AG09319 (cell line): ENCODE measurements at places on chromosomes 7 and 10.
A peak's percentile ranks its signal among the peaks of the same experiment; 100 is the strongest.

DNA sequence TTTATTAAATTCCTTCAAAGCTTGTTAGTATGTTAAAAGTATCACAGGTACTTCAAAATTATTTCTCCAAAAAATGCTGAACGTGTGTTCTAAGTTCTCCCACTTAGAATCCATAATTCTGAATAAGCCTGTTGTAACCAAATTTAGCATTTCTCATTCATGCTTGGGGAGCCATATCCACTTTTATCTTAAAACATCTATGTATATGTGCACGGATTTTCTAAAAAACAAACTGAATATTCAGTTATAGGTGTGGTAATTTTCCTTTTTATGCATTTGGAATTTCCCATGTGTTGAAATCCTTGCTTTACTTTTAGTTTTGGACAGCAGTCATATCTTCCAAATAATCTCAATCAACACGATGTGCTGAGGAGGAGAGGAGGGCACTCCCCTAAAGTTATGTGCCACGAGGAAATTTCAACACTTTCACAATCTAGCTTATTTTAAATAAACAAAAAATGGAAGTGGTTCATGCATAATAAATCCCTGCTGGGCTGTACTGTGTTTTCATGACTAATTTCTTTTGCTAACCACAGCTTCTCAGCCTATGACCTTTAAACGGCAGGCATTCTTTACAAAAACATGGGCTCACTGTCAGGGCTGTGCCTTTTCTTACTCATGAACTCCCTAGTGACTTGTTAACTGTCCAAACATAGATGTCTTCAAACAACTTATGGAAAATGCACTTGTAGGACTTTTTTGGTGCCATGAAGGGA lies 380.3 kb upstream of the SEMA3C start:
- peak; percentile 87 for DNase-seq

DNA sequence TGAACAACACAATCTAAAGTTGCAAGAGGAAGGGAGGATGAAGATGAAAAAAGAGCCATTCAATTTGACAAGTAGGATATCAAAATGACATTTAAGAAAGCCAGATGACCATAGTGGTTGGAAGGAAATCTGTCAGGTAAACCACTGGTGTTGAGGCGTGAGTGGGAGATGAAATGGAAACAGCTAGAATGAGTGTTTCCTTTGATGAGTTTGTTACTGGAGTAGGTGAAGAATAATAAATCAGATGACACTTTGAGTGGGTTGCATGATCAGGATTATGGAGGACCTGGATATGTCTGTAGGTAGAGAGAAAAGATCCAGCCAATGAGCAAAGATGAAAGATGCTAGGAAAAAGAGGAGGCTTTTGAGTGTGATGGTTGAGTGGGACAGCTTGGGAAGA lies 33.1 kb downstream of the AKR1B1 start:
- DNase-seq: no peak

- no peak for DNase-seq
These were observed 70.5 kb upstream of the ABI1 start for GRCh38 chr10:26931223-26931622.

DNA sequence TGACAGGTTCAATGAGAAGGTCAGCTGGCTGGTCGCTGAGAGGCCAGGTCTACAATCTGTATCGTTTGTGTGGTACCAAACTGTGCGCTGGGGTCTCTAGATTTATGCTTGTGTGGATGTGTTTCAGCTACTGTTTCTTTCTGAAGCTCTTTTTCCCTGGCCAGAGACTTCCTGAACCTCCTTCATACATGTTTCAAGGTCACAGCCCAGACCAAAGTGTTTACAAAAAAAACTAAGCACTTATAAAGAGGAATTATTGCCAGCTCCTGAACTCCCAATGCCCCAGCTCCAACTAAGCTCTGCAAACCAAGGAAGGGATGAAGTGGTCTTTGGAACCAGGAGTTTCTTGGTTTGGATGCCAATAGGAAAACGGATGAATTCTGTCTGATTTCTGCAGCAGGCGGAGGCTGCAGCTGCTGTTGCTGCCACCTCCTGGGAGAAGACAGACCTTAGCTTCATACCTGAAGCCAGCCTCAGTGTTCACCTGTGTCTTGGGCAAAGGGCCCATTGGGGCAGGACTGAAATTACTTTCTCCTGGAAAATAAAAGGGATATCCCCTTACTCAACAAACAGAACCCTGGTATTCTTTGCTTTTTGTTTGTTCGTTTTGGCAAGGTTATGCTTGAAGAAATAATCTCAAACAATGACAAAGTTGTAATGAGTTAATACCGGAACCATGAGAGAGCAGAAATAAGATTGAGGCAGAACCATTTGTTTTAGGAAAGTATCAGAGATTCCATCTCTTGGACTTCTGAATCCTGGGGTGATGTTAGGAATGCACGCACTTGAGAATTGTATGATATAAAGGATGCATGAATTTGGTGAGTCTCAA lies 24.6 kb upstream of the MKLN1 start:
- no peak for DNase-seq

DNA sequence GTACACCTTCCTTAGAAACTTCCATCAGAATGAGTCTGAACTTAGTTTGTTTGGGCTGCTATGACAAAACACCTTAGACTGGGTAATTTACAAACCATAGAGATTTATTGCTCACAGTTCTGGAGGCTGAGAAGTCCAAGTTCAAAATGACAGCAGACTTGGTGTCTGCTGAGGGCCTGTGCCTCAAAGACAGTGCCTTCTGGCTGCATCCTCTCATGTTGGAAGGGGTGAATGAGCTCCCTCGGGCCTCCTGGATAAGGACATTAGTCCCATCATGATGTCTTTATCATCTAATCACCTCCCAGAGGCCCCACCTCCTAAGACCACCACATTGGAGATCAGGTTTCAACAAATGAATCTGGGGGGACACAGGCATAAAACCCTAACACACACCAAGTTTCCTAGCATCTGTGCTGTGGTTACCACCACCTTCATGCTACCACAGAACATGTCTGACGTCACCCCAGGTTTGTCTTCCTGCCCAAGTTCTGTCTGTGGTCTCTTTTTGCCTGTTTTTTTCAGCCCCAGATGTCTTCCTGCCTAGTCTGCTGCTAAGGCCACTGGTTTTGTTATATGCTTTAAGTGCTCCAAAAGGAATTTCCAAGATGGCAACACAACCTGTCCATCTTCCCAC lies 150.9 kb upstream of the COBL start:
- no peak for DNase-seq

GRCh38 chr10:30092151-30092790 lies 32.9 kb upstream of the JCAD start:
- DNase-seq: no peak

- no peak for DNase-seq
These were observed 153.5 kb upstream of the RHEB start for GRCh38 chr7:151673216-151673615.

DNA sequence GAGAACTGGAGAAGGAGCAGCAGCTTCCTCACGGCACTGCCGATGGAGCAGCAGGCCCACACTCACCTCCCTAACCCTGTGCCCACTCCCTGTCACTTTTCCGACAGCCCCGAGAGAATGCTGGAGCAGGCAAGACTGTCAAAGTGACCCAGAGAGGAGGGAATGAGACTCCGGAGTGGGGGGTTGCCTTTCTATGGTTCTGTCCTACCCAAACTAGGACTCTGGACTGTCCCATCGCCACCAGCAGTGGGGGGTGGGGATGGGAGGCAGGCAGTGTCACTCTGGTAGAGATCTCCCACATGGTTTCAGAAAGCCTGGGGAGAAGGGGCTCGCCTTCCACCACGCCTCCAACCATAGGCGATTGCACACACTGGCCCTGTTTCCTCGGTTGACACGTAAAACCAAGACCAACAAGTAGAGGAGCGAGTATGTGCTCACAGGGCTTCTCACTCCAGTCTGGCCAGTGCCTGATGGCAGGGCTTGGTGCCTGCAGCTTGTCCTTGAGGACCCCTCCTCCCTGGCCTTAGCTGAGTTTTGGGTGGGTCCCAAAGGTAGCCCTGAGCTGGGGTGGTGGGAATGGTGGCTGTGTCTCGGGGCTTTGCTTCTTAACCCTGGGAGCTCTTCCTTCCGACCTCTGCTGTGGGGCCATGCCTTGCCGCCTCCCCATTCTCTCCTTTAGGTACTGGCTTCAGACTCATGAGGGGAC lies 148.5 kb downstream of the PTPN20 start:
- no peak for DNase-seq

DNA sequence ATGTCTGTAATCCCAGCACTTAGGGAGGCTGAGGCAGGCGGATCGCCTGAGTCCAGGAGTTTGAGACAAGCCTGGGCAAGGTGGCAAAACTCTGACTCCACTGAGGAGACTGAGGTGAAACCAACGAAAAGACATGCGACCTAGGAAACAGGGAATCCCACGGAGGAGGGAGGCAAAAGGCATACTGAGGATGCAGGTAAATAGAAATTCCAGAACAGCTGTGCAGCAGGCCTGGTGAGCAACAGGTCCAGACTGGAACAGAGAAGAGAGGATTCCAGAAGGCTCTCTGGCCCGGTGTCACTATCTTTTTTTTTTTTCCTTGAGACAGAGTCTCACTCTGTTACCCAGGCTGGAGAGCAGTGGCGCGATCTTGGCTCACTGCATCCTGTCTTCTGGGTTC lies 7.3 kb downstream of the KLRG2 start:
- no peak for DNase-seq

DNA sequence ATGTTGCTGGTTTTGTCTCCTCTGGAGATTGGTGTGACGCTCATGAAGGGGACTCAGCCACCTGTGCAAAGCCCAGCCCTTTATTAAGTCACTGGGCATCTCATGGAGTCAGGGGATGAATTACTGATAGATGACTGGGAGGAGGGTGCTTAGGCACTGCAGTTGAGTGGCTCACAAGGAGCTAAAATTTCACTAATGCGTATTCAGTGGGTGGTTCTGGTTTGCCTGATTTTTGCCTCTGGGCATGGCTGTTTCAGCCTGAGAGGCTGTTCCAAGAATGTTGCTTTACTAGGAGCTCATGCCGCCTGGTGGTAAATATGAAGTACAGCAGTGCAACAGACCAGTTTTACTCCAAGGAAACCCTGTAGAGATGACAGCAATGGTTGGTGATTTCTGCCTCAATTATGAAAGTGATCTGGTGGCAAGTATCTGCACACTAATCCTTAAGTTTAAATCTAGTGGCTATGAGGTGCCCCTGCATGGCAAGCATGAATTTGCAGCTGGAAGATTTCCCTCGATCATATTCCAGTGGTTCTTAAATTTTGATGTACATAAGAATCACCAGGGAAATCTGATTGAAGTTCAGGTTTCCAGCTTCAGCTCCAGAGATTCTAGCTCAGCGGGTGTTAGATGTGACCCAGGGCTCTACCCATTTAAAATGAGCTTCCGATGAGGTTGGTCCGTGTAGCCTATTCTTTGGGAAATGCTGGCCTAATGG lies 19.9 kb downstream of the ACTA2 start:
- peak; percentile 88 for DNase-seq

GRCh38 chr7:86667732-86668131 lies 24.0 kb downstream of the GRM3 start:
- no peak for DNase-seq

DNA sequence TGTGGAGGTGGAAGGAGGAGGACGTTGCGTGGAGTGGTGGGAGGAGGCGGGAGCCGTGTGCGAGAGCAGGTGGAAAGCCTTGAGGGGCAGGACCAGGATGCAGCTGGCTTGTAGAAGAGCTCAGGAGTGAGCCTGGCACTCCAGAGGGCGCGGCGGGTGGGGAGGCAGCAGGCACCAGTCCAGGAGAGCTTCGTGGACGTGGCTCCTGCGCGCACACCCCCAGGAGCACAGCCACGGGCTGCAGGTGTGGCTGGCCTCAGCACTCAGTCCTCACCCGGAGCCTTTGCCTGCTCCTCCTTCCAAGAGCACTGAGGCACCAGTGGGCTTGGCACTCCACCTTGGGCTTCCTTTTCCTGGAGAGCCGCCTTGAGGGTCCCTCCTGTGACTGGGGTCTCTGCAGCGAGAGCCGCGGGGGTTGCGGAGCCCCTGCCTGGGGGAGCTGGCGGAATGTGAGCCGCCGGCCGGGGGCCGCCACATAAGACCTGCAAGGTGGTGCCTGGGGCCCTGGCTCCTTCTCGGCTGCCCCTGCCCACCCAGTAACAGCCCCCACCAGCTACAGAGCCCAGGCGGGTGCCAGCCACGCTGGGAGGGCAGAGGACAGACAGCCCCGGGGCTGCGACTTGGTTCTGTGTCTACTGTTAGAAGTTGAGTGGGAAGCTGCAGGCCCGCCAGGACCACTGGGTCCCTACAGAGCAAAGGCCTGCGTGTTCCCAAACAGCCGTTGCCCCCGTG lies 11.1 kb downstream of the MAFK start:
- no peak for DNase-seq

GRCh38 chr10:112990271-112990670 lies 40.2 kb downstream of the TCF7L2 start:
- DNase-seq: no peak

GRCh38 chr10:126904516-126904817 lies 761 bp upstream of the DOCK1 start:
- DNase-seq: no peak

DNA sequence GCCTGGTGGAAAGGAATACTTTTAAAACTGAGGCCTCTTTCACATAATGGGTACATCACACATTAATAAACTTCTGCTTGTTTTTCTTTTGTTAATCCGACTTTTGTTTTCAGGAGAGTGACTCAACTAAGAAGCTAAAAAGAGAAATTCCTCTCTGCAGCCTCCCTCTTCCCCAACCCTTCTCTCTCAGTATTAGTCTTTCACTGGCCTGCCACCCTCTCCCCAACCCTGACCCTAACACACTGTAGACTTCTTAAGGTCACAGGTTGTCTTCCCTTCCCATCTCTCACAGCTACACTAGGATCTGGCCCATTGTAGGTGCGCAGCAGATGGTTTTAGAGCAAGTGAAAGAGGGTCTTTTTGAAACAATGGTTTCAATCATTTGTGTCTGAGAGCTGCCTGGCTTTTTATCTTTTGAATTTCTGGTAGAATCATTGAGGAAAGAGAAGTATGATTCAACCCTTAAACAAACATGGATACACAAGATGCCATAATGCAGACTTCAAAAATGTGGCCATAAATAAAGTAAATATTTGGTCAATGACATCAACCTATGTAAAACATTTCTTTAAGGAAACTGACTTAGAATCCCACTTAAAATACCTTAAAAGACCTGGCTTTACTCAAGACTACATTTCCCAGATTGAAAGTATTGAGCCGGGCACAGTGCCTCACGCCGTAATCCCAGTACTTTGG lies 17.9 kb upstream of the FFAR4 start:
- DNase-seq: no peak

GRCh38 chr7:142745091-142745635 lies 4.1 kb upstream of the PRSS1 start:
- DNase-seq: no peak

DNA sequence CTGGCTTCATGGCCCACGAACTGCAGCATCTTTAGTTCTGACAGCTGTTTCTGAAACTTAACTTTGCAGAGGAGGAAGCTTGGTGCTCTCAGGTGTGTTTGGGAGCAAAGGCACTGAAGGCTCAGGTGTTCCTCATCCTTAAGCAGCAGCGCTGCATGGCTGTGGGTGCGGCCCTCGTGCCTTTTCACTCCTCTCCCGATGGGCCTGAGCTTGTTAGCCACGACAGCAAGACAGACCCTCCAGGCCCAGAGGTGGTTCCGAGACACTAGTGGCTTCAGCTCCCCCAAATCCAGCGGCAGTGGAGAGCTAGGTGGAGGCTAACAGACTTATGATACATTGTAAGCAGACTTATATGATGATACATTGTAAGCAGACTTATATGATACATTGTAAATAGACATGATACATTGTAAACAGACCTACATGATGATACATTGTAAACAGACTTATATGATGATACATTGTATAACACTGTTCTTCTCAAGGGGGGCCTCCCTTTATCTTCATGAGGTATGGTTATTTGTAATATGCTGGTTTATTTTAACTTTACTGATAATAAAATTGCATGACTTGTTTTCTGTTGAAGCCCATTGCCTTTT lies 14.1 kb downstream of the PFKP start:
- DNase-seq: no peak

- no peak for DNase-seq
These were observed 265.3 kb downstream of the ELFN1 start for GRCh38 chr7:1935176-1936005.

- no peak for DNase-seq
These were observed 98.9 kb downstream of the LRMDA start for GRCh38 chr10:75530299-75530698.
